ENCODE measurements at places on chromosomes 12 and 14.
A peak's percentile ranks its signal among the peaks of the same experiment; 100 is the strongest.

- no peak for DNase-seq
Observed at GRCh38 chr12:27003421-27004381, 10.5 kb downstream of the TM7SF3 start.

DNA sequence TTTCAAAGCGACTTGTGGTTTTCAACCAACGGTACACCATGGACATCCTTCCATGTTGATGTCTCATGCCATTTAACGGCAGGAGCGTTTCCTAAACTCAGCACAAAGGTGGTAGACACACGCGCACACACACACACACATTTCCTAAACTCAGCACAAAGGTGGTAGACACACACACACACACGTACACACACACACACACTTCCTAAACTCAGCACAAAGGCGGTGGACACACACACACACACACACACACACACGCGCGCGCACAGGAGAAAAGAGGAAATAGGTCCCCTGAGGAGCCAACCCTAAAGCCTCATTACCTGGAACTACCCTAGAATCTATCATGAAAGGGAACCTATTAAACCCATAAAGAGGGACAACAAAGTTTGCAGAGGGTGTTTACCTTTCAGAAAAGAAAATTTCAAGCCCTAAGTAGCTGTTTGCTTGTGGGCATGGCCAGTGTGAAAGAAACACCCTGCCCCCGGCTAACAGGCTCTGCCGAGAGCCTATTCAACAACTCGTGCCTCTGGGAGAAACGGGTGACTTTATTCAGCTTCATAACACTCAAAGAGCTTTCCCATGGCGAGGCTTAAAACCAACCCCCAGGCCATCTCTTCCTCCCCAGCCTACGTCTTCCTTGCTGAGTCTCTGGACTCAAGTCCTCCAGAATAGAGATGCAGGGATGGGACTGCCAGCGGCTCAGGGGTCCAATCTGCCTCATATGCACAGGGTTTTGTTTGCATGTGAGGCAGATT, 31.8 kb downstream of the SLC8B1 start:
- peak; percentile 14 for DNase-seq

DNA sequence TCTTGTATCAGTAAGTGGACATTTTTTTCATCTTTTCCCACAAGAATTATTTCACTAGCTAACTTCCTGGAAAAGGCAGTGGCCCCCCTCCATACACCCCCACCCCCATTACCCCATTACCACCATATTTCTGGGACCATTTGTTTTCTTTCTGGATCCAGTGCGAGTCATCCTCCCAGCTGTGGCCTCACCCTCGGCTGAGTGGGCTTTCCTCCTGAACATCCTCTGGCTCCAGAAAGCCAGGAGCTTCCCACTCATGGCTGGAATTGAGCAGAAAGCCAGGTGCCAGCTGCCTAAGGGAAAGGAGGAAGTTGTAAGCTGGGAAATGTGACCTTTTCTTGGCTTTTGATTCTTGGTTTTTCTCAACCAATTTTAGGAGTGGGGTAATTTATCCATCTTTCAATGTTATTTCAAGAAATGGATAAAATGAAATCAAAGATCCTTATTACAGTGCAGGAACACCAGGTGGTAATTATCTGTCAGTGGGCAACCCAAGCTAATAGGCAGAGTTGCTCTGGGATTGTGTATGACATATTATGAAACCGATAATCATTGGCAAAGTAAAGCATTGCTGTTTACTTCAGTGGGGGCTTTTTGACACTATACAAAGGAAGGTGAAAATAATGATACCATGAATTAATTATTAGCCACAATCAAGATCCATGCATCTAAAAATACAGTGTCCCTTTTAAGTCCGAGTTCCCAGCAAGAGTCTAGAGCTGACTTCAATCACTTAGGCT, 124.6 kb downstream of the KICS2 start:
- no peak for DNase-seq

GRCh38 chr14:23829736-23830471, 123.7 kb upstream of the DHRS4 start:
- no peak for DNase-seq

DNA sequence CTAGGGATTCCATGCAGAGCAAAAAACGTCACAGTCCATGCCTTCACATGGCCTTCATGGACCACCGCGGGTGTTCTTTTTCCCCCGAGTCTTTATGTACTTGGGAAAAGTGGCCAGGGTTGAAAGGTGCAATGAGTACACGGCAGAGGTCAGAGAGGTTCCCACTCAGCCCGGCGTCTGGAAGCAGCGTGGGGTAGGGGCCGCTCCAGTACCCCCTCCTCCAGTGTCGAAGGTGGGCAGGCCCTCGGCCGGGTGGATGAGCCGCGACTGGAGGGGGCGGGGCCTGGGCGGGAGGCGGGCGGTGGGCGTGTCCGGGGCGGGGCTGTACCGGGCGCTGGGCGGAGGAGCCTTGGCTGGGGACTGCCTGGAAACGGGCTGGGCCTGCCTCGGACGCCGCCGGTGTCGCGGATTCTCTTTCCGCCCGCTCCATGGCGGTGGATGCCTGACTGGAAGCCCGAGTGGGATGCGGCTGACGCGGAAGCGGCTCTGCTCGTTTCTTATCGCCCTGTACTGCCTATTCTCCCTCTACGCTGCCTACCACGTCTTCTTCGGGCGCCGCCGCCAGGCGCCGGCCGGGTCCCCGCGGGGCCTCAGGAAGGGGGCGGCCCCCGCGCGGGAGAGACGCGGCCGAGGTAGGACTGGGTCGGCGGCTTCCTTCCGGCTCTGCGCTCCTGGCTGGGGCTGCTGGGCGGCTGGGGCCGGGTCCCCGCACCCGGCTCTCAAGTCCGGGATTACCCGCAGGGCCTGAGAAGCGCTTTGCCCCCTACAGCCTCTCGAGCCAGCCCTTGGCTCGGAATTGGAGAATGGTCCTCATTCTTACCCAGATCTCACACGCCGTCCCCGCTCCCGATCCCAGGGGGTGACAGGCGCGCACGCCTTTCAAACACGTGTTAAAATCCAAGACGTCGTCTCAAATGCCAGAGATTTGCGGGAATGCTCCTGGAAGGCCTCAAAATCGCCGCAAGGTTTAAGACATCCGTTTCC, at the start of gene RXYLT1:
TSS of gene RXYLT1 (plus strand) at position 412 of the 984 bp plus-strand sequence. CDS start at position 464, 52 bp downstream.
- peak; percentile 87 for DNase-seq

DNA sequence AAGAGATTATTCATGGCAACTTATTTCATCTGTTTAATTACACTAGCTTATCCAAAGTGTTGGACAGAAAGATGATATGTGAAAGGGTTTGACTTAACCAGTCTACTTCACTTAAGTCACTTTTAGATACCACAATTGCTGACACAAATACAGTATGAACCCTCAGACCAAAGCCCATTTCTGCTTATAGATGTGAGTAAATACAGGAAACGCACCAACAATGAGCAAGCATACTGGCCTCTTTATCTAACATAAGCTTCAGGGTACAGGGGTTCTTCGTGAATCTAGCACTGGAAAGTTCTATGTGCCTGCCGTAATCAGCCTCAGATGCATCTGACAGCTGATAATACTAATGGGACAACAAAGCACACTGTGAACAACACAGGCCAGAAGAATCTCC, 209.6 kb downstream of the MED13L start:
- DNase-seq = no peak

GRCh38 chr14:65043893-65044595, 57.3 kb downstream of the FNTB start:
- no peak for DNase-seq

DNA sequence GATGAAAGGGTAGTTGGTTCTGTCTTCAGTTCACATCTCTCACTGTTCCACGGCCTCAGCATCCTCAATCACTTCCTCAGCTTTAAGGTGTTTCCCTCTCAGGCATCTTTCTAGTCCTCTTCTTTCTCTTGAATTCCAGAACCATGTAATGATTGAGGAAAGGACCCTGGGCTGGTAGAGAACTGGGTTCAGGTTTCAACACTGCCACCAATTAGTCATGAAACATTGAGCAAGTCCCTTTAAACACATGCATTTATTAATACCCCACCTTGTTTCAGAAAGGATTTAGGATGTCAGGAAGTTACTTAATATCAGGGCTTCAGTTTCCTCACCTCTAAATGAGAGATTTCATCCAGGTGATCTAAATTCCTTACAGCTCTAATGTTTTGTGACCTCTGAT, 7.2 kb downstream of the DMAC2L start:
- DNase-seq = no peak

DNA sequence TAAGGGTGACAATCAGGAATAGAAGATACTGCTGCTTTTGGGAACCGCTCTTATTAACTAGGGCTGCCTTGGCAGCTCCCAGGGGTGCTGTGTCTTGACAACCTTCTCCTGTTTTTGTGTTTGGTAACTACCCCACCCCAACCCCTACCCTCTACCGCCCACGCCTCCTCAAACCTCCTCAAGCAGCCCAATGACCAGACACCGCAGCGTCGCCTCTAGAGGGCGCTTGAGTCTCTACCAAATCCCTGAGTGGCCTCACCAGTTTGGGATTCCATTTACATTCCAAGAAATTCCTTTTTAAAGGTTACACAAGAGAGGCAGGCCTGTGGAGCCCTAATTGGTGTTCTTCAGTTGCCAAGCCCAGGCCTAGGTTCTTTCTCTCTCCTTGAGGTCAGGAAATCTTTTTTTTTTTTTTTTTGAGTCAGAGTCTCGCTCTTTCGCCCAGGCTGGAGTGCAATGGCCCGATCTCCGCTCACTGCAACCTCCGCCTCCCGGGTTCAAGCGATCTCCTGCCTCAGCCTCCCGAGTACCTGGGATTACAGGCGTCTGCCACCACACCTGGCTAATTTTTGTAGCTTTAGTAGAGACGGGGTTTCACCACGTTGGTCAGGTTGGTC, 72.4 kb upstream of the USP44 start:
- peak; percentile 30 for DNase-seq

GRCh38 chr14:39641224-39641623, 209.0 kb upstream of the FBXO33 start:
- no peak for DNase-seq

GRCh38 chr12:52380271-52380694, 5.2 kb downstream of the KRT84 start:
- DNase-seq = peak; percentile 39

DNA sequence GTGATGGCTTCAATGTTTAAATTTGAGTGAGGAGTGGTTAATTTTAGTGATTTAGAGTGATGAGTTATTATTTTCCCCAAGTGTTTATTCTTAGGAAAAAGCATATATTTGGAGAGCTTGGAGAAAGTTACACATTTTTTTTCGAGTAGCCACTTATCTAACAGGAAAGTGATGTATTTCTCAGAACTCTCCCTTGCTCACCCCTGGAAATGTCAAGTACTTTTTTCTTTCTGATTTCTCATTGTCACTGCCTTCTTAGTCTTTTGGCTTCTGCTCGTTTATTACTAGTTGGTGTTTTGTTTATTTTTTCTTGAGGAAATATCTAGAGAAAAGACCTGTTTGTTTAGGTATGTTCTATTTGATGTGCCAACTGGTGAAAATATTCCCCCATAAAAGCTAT, 58.8 kb downstream of the AEBP2 start:
- DNase-seq = no peak

GRCh38 chr14:68921049-68921448, 58.1 kb downstream of the ACTN1 start:
- DNase-seq = no peak

GRCh38 chr14:69349091-69349777, 48.9 kb downstream of the ERH start:
- DNase-seq = no peak

DNA sequence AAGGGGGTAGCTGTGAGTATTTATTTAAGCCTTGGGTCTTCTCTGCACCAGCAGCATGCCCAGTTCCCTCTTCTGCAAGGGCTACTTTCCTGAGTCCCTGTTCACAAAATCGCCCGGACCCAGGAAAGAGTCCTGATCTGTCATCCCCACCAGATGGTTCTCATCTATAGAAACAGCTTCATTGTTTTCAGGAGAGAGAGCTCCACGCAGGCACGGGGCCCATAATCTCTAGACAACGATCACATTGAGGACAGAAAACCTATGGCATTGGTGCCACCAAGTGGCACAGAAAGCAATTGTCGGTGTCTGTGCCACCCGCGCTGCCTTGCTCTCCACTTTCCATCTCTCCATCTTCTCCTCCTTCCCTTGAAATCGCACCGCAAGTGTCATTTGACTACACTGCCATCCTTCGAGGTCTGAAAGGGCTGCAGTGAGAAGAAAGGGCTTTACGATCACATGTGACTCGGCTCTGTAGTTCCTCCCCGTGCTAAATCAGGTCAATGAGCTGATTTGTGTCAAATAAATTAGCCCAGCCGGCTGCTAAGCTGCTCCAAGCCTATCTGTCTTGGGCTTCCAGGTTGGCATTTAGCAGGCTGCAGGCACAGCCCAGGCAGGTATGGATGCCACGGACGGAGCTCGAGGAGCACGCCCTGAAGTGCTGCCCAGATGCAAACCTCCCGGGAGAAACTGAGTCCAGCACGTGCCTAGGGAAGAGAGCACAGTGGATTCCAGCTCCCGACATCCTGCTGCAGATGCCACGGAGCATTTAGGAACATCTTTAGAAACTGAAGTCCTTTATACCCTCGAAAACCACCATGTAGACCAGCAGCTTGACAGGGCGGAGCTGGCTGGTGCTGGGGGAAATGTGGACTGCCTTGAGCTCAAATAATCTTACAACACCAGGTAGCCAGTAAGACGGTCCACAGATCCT, 28.8 kb downstream of the SPRING1 start:
- DNase-seq = peak; percentile 64

DNA sequence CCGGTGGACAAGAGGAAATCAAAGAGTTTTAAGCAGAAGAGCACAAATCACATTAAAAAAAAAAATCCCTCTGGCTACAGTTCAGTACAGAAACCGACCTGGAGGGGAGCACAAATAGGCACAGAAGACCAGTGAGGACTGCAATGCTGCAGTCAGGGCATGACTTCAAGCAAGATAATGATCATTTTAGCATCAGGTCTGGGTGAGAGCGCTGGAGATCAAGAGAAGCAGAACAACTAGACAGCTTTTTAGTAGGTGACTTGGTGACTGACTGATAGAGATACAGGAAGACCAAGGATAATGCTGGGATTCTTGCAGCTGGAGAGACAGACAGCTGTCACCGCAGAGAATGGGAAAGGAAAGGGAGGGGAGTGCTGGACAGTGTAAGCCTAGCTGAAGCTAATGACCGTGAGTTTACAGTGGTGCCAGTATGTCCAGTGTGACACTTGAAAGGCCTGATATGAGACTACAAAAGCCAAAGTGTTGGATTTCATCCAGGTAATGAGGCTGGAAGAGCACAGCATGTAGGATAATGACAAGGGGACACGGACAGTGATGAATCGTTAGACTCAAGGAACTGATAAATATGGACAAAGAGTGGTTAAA, 5.6 kb downstream of the NFYB start:
- no peak for DNase-seq

DNA sequence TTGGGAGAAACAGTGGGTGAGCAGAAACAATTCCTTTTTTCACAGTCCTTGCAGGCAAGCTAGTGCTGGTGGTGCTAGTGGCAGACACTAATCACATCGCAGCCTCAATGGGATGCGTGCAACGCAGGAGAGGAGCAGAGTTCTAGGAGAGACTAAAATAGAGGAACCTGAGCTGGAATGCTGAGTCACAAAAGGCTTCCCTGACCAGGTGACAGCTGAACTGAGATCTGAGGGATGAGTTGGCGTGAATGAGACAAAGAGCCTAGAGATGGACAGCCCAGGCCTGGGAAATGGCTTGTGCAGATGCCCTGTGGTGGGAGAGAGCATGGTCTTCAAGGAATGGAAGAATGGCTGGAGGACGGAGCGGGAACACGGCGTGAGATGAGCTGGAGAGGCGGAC, 25.8 kb downstream of the ACADS start:
- no peak for DNase-seq

GRCh38 chr14:77961847-77962580, 162.1 kb downstream of the ADCK1 start:
- no peak for DNase-seq

Measured in activated CD4-positive, alpha-beta T cell treated with anti-CD3 and anti-CD28 coated beads for 48 hours (primary cell).